ENCODE measurements at places on chromosomes 3 and 15. TPM values are rescaled to one million over a fixed set of nuclear protein-coding genes. Genes with fewer than 3 reads are reported as not detected.

ECT2 gene
- total RNA-seq: 1.8 TPM

ADGRG7 gene
- total RNA-seq: not detected

P3H2 gene
- not detected for total RNA-seq

TEX9 gene
- total RNA-seq: 3.0 TPM

ACY1 gene
- total RNA-seq: 14.1 TPM

SV2B gene
- 0.05 TPM for total RNA-seq

LINGO1 gene
- total RNA-seq: not detected

CACNA1D gene
- total RNA-seq: not detected

STRIT1 gene
- total RNA-seq: not detected

GOLGA8H gene
- total RNA-seq: not detected

C3orf85 gene
- not detected for total RNA-seq

PDIA3 gene
- total RNA-seq: 147 TPM

PAK6 gene
- total RNA-seq: not detected

HTR3E gene
- not detected for total RNA-seq

TRAT1 gene
- total RNA-seq: 39.8 TPM

PAK2 gene
- 76.6 TPM for total RNA-seq

SYNPR gene
- total RNA-seq: not detected

RYR3 gene
- not detected for total RNA-seq

ITIH4 gene
- total RNA-seq: 32.6 TPM

AADACL2 gene
- not detected for total RNA-seq

EXD1 gene
- total RNA-seq: not detected

Data from naive thymus-derived CD8-positive, alpha-beta T cell (primary cell).